ENCODE measurements at places on chromosomes 3 and 15.
A peak's percentile ranks its signal among the peaks of the same experiment; 100 is the strongest.

DNA sequence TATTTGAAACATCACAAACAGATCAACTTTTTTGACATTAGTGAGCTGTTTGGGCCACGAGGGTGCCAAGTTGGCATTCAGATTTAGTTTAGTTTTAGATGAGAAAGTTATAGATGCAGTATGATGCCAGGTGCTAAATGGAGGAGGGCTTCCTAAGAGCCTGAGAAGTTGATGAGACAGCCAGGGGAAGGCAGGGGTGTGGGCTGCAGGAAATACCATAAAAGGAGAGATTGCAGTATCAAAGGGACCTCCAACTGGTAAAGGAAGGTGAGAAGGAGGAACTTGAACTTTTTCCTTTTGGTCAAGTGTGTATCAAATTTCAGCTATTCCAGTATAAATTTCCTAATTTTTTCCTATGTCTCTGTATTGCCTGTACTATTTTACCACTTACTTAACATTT is 2.0 kb upstream of the TNIK start:
- DNase-seq, result no peak
- no peaks in the 10 kb centered on the region for H3K36me3 ChIP-seq
- H3K27me3 ChIP-seq, result no peaks in the 10 kb centered on the region
- H3K4me1 ChIP-seq, result peaks cover 13% of the 10 kb centered on the region
- peak overlapping the region; percentile 84 for H3K4me3 ChIP-seq

DNA sequence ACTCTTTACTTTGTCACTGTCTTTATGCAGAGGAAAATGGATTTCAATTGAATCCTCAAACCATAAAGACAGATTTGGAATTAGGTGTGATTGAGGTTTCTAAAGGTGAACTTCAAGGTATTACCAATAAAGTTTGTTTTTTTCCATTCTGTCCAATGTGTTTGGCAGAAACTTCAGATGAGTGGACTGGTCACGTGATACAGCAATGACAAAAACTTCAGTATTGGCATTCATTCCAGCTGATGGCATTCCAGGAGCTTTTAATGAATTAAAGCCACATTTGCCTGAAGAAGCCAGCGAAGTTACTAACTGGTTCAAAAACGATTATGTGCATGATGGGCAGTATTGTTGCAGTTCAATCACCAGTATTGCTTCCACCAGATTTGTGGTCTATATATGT is 4.5 kb upstream of the MASP1 start:
- no peaks in the 10 kb centered on the region for H3K4me1 ChIP-seq
- no peak for DNase-seq
- no peaks in the 10 kb centered on the region for H3K27me3 ChIP-seq
- H3K27ac ChIP-seq, result no peak overlapping the region
- no peak overlapping the region for H3K4me3 ChIP-seq

- no peaks in the 10 kb centered on the region for H3K4me1 ChIP-seq
- no peak for DNase-seq
- no peak overlapping the region for H3K4me3 ChIP-seq
- H3K27ac ChIP-seq, result no peak overlapping the region
- peaks cover 90% of the 10 kb centered on the region for H3K36me3 ChIP-seq
Measured at GRCh38 chr3:14480207-14481017, 59.7 kb downstream of the GRIP2 start.

DNA sequence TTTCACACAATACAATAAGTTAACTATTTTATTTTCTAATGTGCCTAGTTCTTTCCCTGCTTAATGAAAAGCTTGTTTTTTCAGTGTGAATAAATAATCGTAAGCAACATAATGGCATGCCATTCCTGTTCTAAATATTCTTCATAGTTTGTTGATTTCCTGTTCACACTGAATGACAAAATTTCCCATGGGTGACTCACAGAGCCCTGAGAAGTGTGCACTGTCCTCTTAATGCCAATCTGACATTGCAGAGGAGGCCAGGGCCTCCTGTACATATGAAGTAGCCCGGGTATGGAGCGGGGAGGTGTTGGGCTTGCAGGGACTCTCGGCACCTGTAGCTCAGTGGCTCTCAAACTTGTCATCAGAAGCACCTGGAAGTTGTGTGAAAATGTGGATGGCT is 24.3 kb downstream of the CCR3 start:
- H3K27ac ChIP-seq, result no peak overlapping the region
- no peak for DNase-seq
- no peaks in the 10 kb centered on the region for H3K27me3 ChIP-seq
- no peaks in the 10 kb centered on the region for H3K36me3 ChIP-seq
- no peaks in the 10 kb centered on the region for H3K4me1 ChIP-seq

DNA sequence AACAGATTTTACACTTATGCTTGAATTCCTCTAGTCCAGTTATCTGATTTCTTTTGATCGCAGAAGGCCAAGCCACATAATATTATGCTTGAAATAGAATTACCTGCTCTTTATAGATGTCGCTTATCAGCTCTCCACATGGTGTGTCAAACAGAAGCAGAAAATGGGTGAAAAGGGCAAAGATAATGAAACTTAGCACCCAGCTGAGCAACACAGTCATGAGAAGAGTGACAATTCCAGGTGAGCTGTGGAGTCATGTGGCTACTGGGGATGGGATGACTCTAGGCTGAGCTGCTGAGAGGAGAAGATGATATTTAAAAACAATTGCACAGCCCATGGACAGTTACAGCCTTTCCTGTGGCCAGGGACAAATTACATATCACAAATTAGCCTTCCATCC is 398.7 kb upstream of the PDZRN3 start:
- H3K36me3 ChIP-seq, result no peaks in the 10 kb centered on the region
- H3K27ac ChIP-seq, result no peak overlapping the region
- H3K27me3 ChIP-seq, result no peaks in the 10 kb centered on the region
- no peak for DNase-seq
- no peaks in the 10 kb centered on the region for H3K4me1 ChIP-seq
- H3K4me3 ChIP-seq, result no peak overlapping the region

DNA sequence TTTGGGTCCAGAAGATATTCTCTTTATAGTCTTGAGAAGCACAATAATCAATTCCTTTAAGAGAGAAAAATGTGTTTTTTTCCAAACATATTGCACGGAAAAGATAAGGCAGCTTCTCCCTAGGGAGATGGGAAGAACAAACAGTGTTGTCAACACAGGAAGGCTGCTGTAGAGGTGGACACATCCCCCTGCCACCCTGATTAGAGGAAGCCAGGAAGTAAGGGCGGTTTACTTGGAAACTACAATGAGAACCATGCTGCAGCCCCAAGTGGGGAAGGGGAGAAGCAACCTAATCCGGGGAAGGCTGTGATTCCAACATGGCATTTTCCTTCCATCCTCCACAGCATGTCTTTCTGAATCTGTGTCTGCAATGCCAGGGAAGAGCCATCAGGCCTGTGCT is 256.9 kb upstream of the TGFBR2 start:
- no peaks in the 10 kb centered on the region for H3K27me3 ChIP-seq
- no peak overlapping the region for H3K27ac ChIP-seq
- H3K4me3 ChIP-seq, result no peak overlapping the region
- no peak for DNase-seq
- H3K4me1 ChIP-seq, result peaks cover 35% of the 10 kb centered on the region
- no peaks in the 10 kb centered on the region for H3K36me3 ChIP-seq

DNA sequence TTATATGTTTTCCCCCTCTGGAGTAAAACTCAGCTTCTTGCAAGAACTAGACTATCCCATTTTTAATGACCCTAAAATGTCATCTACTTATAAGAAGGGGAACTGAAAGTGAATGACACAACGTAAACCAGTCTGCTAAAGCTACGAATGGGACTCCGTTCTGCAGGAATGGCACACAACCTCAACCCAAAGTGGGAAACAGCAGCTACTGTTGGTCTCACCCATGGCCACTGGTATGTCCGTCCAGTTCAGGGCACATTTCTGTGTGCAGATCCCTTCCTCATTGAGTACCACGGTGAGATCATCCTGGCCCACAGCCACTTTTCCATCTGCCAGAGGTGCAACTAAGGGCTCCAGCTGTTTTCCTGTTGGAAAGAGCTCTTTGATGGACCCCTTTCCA is 23.8 kb downstream of the VPS39 start:
- DNase-seq, result no peak
- peaks cover 70% of the 10 kb centered on the region for H3K36me3 ChIP-seq
- no peaks in the 10 kb centered on the region for H3K4me1 ChIP-seq

DNA sequence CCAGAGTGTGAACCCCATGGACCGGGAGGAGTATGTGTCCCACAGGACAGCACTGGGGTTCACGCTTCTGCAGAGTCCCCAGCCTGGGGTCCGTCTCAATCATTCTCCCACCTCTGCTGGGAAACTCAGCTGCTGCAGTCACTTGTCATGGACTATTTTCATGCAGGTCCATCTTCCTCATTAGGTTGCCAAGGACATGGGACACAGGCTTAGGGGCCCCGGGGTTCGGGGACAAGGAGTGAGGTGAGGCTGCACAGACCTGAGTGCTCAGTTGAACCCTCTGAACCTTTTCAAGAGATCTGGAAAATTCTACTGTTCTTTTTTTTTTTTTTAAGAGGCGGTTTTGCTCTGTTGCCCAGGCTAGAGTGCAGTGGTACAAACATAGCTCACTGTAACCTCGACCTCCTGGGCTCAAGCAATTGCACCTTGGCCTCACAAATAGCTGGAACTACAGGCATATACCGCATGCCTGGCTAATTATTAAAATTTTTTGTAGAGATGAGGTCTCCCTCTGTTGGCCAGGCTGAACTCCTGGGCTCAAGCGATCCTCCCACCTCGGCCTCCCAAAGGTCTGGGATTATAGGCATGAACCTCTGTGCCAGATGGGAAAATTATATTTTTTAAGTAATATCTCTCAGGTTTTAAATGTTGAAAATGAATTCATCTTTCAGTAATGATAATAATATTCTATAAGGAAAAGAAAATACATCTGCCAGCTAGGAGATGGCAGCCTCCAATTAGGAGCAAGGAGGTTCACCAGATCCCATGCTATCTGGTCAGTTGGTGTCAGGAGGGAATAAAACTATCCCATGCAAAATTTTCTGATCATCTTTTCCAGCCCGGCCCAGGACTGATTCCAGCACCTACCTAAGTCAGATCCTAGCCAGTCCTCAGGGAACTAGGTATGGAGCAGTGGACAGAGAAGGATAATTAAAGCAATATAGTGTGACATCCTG is 45.2 kb downstream of the RPN1 start:
- no peak for DNase-seq
- no peaks in the 10 kb centered on the region for H3K27me3 ChIP-seq
- H3K27ac ChIP-seq, result no peak overlapping the region
- H3K36me3 ChIP-seq, result no peaks in the 10 kb centered on the region

DNA sequence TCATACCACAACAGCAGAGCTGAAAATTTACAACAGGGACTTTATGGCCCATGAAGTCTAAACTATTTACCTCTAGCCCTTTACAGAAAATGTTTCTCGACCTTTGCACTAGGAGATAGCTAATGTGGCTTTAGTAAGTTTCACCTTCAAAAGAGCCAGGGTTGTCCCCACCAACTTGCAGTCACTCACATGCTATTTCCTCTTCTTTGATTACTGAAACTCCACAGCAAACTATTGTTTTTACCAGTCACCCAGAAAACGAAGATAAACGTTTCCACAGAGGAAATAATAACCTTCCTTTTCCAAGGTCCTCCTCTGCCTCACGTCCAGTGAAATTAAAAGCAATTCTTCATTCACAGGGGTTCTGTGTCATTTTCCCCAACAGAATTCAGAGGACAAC is 48.2 kb downstream of the WWTR1 start:
- no peaks in the 10 kb centered on the region for H3K36me3 ChIP-seq
- no peak for DNase-seq
- H3K27me3 ChIP-seq, result no peaks in the 10 kb centered on the region

- no peak for DNase-seq
- H3K4me1 ChIP-seq, result no peaks in the 10 kb centered on the region
- H3K36me3 ChIP-seq, result no peaks in the 10 kb centered on the region
Measured at GRCh38 chr15:27017168-27017809, 46.3 kb downstream of the GABRG3 start.

- no peaks in the 10 kb centered on the region for H3K4me1 ChIP-seq
- H3K27me3 ChIP-seq, result no peaks in the 10 kb centered on the region
- no peaks in the 10 kb centered on the region for H3K36me3 ChIP-seq
- H3K4me3 ChIP-seq, result peak within 1 kb of the TSS; percentile 85
Measured at GRCh38 chr3:4303187-4304123, at the start of gene SETMAR. Gene SETMAR, plus strand, starts transcription at chr3:4303369. Its CDS starts 2 bp downstream, at chr3:4303371.

GRCh38 chr3:132210476-132211346 is 106.5 kb upstream of the ACP3 start:
- H3K27ac ChIP-seq, result no peak overlapping the region
- no peaks in the 10 kb centered on the region for H3K4me1 ChIP-seq
- no peaks in the 10 kb centered on the region for H3K27me3 ChIP-seq
- H3K36me3 ChIP-seq, result no peaks in the 10 kb centered on the region
- no peak for DNase-seq

GRCh38 chr3:138263104-138263503 is 66.5 kb downstream of the NME9 start:
- H3K4me1 ChIP-seq, result no peaks in the 10 kb centered on the region
- H3K27ac ChIP-seq, result no peak overlapping the region
- H3K4me3 ChIP-seq, result no peak overlapping the region
- peaks cover 3% of the 10 kb centered on the region for H3K36me3 ChIP-seq

GRCh38 chr15:90004252-90004651 is 3.1 kb downstream of the ZNF710 start:
- no peak for DNase-seq
- peaks cover 34% of the 10 kb centered on the region for H3K4me1 ChIP-seq
- peak overlapping the region; percentile 21 for H3K27ac ChIP-seq
- H3K4me3 ChIP-seq, result no peak overlapping the region

Measured in effector memory CD4-positive, alpha-beta T cell (primary cell).